ENCODE measurements at places on chromosomes 4 and X. TPM values are rescaled to one million over a fixed set of nuclear protein-coding genes. Genes with fewer than 3 reads are reported as not detected.

The UTP14A gene
- polyA plus RNA-seq, result 23.5 TPM

GRCh38 chrX:97616883-97617530, 733.3 kb downstream of the RPA4 start:
- DNase-seq, result no peak

DNA sequence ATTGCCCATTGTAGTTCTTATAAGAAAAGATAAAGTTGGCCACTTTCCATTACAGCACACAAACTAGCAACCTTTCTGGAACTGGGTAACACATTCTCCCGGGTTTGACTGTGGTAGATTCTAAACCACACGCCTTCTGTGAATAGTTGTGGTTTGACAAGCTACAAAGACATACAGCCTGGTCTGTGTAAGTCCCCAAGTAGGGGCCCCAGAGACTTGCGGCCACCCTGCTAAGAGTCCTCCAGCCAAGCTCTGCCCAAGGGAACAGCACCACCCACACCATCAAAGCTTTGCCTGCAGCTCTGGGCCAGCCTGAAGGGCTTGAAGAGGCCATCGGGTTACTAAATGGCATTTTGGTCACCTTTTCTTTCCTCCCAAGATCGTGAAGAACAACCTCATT, 203.4 kb downstream of the MAML3 start:
- DNase-seq, result no peak

DNA sequence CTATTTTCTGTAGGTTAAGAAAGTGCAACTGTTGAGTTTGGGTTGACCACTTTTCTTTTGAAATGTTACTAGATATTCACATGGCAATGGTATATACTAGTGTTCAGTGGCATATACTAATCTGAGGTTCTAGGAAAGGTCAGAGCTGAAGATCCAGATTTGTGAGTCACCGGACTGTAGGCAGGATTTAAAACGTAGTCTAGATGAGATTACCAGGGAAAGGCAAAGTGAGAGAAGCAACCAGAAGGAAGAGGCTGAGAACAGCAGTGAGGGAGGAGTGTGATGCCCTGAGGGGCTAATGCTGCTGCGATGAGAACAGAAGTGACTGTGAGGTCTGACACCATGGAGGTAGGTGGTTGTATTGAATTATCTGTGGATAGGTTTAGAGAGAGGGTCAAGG, 9.7 kb upstream of the PLA2G12A start:
- no peak for DNase-seq

- no peak for DNase-seq
These were observed 15.4 kb upstream of the AFP start for GRCh38 chr4:73420615-73421014.

Measured in muscle of arm (tissue), 14 donors.